ENCODE measurements at places on chromosomes 4 and X.

DNA sequence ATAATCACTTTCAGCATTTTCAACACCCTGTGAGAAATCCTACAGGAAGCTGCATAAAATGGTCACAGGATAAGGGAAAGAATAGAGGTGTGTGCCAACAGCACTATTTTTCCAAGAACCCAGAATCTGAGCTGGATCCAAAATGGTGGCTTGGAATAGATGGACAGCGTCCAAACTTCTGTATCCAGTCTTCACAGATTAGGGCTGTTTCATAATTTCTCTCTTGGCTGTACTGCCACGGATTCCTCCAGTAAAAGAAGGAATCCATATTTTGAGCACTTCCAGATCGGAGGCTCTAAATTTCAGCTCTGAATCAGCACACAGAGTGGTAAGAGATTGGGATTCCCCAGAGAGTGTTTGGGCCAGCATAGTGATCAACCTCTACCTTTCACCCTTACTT, 12.2 kb downstream of the MAOB start:
- no peak for DNase-seq

DNA sequence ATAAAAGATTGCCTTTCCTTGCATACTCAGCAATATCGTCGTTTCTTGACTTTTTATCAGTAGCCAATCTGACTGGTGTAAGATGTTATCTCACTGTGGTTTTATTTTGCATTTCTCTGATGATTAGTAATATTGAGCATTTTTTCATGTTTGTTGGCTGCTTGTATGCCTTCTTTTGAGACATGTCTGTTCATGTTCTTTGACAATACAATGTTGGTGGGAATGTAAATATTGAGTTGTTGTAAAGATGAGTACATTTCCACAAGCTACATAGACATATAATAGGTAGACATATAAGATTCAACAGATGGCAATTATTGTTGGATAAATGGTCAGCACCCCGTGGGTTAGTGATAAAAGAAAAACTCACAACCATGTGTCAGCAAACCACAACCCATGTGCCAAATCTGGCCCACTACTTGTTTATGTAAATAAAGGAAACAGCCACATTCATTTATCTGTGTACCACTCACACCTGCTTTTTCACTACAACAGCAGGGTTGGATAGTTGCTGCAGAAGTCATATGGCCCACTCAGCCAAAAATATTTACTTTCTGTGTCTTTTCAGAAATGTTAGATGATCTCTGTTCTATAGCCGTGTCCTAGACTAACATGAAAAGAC, 153.1 kb upstream of the VCX start:
- no peak for DNase-seq

GRCh38 chr4:3384771-3385710, 56.7 kb upstream of the HGFAC start:
- DNase-seq: peak; percentile 53

- peak; percentile 5 for DNase-seq
These were observed 44.6 kb downstream of the RAB33A start for GRCh38 chrX:130216320-130216719.

DNA sequence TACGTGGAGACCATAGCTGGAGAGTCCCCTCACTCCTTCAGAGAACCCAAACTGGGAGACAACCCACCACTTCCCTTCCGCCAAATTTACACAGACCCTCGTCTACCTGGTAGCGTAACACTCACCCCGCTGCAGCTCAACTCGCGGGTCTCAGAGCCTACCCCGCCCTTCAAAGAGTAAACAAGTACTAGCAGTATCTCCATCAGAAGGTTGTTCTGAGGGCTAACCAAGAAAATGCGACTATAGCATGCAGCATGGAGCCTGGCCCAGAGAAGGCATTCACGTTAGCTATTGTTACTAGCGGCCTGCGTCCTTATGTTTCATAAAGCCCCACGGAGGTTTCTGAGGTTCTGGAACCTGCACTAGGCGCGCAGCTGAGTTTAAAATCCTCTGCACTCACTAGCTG, 531 bp upstream of the MANBA start:
- peak; percentile 22 for DNase-seq

GRCh38 chrX:48520976-48521352, 644 bp upstream of the EBP start:
- DNase-seq: peak; percentile 2

DNA sequence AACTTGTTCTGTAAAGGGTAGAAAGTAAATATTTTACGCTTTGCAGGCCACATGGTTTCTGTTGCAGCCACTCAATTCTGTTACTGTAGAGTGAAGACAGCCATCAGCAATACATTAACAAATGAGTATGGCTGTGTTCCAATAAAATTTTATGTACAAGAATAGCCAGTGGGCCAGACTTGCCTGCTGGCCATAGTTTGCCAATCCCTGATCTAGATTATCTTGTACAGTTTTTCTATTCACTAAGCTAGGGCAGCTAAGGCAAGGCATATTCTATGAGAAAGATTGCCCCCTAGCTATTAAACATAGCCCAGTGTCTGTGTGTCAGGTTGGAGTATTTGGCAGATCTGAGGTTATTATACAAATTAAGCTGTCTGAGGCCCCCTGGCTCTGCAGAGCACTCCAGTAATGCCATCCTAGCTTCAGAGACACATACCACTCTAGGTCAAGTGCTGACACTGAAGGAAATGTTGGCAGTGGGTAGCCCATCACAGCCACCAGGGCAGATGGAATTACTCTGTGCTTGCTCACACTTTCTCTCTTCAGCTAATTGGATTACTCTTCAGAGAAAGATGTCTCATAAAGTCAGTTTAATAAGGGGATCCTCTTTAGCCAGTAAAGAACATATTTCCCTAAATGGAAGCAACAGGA, 40.7 kb downstream of the MTTP start:
- no peak for DNase-seq

GRCh38 chrX:15619053-15619755, 18.4 kb upstream of the ACE2 start:
- DNase-seq: no peak

- DNase-seq: no peak
These were observed 317.5 kb upstream of the GRIA3 start for GRCh38 chrX:122866532-122866931.

DNA sequence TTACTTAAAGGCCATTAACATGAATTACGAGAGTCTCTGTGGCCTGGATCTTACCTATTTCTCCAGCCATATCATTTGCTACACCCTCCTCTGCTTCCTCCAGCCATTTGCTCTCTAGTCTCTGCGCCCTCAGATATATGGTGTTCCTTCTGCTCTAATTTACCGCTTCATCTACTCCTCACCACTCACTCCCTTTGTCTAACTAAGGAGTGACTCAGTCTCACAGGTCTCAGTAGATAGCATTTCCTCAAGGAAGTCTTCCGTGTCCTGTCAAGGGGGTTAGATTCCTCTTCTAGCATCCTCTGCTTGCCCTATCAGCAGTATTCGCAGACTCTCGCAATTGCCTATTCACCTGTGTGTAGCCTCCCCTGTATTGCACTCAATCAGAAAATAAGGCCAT, 892.1 kb upstream of the INTU start:
- no peak for DNase-seq

DNA sequence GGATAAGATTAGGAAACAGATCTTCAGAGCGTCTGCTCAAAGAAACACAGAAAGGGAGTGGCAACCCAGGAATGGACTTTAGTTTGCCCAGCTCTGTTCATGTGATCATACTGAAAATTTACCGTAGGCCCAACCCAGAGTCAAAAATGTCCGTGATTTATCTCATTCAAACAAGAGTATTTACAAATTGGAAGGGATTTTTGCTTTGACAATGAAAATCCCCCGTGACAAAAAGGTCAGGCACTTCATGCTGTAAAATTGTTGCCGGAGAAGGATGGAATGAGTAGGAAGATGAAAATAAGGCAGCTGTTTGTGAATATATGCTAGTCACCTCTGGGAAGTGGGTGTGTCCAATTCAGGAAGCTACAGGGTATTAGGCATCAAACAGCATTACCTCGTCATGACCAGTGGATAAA, 1.2 kb downstream of the SULT1B1 start:
- DNase-seq: peak; percentile 51

GRCh38 chrX:65741823-65742222, 74.4 kb downstream of the MSN start:
- no peak for DNase-seq

GRCh38 chr4:11069083-11069482, 359.6 kb downstream of the HS3ST1 start:
- no peak for DNase-seq

DNA sequence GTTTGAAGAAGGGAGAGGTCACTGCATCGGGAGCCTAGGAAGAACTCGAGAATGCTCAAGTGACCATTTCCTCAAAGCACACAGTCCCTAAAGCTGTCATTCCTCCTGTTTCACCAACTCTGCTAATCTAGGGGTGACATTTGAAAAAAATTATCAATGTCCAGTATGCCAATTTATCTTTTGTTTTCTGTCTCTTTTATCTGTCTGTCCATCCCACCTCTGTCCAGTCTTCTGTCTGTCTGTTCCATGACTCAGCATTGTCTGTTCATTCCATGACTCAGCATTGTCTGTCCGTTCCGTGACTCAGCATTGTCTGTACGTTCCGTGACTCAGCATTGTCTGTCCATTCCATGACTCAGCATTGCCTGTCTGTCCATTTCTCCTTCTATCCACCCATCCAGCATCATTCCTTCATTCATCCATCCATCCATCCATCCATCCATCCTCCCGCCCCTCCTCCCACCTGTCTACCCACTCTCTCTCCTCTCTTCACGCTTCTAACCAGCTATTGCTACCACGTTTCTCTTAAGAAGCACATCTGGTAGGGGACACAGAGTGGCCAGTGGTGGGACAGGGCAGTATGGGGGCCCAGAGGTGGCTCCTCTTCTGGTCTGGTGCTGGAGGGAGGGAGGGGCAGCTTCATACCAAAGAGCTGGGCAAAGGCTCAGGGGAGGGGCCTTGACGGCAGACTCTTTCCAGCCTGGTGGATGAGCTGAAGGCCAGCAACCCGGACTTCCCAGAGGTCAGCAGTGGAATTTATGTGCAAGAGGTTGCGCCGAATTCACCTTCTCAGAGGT, 34.1 kb downstream of the HTRA3 start:
- peak; percentile 84 for DNase-seq

DNA sequence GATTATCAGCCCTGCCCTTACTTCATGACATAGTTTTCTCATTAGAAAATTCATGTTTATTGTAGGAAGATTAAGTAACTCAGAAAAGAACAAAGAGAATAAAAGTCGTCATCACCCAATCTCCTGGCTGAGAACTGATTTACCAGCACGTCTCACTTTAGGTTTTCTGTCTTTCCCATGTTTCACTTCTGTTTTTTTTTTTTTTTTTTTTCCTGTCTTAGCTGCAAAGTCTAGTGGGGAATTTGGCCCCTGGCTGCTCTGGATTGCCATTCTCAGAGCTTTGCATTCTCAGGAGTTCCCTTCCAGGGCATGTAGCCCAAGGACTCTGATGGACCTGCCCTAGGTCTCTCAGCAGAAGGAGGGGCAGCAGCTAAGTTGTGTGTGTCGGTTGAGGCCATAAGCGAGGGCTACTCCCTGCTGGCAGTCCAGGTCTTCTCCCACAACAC, 57.8 kb downstream of the TMEM131L start:
- DNase-seq: no peak

DNA sequence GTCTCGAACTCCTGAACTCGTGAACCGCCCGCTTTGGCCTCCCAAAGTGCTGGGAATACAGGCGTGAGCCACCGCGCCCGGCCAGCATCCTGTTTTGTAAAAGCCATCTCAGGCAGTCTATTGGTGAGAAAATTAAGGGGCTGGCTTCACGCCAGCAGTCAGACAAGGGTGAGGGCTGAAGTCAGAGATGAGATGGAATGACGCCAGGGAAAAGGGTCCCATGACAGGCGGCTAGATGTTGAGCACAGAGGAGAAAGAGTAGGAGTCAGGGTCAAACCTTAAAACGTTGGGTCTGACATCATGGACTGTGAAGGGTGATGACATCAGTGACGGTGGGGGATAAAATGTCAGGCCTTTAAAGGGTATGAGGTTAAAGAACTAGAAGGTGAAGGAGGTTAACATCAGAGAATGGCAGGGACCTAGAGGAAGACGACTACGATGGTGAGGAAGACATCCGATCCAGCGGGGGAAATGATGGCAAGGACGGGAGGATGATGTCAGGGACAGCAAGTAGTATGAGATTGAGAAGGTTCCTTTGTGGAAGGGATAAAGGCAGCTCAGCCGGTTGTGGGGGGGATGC, 504 bp upstream of the RBM3 start:
- DNase-seq: peak; percentile 87

DNA sequence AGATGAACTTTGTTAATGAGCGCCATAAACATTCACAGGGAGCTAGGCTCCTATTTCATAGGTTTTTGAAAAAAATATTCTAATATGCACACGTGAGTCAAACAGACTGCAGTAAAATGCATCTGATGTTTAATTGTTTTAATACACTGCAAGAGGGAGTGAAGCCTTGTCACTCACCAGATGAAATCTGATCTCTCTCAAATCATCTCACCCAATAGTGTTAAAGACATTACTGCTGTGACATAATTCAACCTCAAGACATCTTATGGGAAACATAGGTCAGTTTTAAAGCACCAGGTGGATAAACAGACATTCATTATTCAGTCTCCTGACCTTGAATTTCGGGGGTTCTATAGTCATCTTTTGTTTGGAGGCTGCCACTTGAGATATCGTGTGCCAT, 148.3 kb downstream of the MAML3 start:
- DNase-seq: peak; percentile 17

Measured in dermis blood vessel endothelial cell (primary cell).